ENCODE measurements at places on chromosomes 3 and 15.

DNA sequence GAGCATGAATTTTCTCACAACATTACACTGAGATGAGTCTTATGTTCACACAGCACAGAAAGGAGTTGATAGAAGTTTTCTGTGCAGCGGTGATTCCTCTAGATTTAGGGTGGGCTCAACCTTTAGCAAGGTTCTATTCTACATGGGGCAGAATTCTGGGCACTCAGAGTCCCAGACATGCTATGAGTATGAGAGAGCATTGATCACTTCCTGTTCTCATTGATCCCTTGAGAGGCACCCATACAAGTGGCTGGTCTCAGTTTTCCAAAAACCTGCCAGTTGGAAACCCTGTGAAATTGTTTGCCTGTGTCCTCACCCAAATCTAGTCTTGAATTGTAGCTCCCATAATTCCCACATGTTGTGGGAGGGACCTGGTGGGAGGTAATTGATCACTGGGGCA, 112.5 kb upstream of the NR2F2 start:
- no peak for DNase-seq

DNA sequence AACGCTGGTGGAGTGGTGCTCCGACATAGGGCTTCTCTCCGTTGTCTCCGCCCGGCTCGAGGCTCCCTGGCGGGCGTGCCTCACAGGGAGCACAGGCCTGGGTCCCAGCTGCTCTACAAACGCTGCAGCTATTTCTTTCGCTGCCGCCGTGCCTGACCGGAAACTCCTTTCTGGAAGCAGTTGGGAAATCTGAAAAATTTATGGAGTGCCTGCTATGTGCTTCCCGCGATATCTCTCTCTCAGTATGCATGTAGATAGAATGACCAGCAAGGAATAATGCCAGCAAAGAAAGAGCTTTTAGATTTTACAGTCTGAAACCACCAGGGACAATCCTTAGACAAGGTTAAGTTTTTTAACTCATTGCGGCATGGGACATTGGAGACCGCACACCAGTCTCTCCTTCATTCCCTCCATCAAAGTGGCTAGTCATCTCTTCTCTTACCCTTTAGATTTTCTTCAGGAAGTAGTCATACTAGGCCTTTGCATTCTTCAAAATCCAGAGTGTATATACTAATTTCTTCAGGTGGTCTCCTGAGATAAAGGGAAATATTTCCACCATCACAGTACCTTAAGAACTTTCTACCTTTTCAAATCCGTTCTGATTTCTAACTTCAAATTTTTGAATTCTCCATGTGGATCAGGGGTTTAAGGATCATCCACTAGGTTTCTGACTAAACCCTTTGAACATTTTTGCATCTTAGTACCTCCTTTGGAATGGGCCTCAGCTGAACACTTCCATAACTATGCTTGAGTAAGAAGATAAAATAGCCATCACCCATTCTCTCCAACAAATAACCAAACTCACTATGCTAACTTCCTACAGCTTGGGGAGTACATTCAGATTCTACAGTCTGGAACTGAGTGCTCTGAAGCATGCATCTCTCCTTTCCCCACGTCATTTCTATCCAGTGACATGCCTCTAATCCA, 1.1 kb upstream of the NPHP3 start:
- DNase-seq, result no peak

- DNase-seq, result no peak
These were observed 77.3 kb upstream of the SCN5A start for GRCh38 chr3:38726751-38727150.

DNA sequence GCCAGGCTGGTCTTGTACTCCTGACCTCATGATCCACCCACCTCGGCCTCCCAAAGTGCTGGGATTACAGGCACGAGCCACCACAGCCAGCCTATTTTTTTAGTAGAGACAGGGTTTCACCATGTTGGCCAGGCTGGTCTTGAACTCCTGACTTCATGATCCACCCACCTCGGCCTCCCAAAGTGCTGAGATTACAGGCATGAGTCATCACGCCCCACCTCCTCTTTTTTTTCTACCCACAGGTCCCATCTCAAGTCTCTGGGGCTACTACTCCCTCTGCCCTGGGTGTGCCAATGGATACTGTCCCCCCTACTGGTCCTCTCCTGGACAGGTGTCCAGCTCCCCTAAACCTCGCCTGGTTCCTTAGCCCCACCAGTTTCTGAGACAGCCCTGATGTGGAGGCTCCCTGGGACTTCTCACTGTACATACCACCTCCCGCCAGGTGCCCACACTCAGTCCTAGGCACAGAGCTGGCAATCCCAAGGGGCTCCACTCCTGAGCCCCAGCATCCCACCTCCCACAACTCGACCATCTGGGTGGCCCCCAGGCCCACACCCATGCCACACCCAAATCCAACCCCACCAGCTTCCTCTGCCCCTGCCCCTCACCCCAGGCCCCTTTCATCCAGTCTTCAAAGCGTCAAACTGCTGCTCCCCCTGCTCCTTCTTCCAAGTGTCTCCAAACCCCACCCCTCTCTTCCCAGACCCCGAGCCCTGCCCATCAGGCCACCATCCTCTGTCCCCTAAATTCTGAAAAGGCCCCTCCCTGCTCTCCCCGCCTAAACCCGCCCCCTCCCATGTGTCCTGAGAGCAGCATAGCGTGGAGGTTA, 13.1 kb upstream of the CYP11A1 start:
- no peak for DNase-seq

DNA sequence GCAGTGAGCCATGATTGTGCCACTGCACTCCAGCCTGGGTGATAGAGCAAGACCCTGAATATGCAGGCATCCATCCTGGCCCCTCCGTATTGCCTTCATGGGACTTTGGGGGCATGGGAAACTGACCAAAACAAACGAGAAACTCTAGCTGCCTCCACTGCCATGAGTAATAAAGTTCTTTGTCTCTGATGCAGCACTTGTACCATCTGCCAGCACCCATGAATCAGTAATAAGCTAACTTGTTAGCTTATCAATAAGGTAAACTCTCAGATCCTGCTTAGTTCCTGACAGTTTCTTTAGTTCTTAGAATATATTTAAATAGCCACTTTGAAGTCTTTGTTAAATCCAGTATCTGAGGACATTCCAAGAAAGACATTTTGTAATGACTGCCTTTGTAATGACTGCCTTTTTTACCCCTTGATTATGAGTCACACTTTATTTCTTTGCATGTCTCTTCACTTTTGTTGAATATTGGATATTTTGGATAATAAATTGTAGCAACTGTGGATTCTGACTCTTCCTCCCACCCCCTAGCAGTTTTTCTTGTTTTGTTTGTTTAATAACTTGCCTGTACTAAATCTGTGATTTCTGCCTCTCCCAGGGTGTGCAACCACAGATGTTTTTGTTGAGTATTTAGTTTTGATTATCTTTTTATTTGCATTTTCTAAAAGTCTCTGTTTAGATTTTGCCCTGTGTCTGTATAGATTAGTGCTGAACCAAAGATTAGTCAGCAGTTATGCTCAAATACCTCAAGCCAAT, 136.9 kb downstream of the HCN4 start:
- DNase-seq, result no peak

GRCh38 chr3:194350726-194351071, 429 bp downstream of the CPN2 start:
- DNase-seq, result no peak

DNA sequence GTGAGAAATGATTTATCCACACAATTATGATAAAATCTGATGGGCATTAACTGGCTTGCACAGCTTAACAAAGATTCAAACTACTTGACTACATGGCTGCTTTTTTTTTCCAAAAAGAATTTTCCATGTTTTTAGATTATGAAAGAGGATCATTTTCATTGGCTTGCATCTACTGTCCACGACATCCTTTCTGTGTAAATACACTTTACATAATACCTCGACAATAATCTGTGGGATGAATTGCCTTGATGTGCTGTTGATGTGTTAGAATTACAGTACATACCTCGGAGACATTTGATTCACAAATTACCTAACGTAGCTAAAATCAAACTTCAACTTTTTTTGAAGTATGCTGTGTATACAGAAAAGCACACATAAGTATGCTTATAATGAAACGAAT, 104.4 kb downstream of the PPP2R3A start:
- DNase-seq, result no peak

DNA sequence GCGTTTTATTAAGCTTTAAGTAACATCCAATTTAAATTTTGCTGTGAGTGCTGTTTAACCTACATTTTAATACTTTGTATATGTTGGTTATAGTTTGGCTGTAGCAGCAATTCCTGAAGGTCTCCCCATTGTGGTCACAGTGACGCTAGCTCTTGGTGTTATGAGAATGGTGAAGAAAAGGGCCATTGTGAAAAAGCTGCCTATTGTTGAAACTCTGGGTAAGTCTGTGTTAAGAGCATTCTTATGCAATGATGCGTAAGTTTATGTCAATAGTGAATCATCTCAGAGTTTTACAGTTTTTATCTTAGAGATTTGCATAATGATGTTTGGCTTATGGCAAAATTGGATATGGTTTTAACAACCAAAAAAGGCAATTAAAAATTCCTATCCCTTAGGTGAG, 62.7 kb downstream of the ASTE1 start:
- DNase-seq, result no peak

DNA sequence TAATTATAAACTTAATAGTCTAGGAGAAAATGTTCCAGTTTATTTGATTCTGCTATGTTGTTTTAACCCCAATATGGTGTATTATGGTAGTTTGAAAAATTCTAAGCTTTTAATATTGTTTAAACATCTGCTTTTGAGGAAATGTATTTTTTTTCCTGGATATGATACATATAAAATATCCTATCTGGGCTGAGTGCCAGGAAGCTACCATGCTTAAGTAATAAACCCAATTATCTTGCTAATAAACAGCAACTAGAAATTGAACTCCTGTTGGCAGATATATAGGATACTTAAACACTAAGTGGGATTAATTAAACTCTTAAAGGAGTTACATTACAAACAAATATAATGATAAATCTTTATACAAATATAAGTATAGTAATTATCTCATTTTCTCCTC, 293.7 kb upstream of the GRM7 start:
- no peak for DNase-seq

GRCh38 chr15:97915261-97915660, 45.2 kb upstream of the ARRDC4 start:
- DNase-seq, result no peak

- no peak for DNase-seq
These were observed 777 bp downstream of the RNU5B-1 start for GRCh38 chr15:65305150-65305758.
